NCI-H345 (cell line): ENCODE measurements at places on chromosomes 6 and 20.

- DNase-seq = no peak
Measured at GRCh38 chr20:36957875-36958667, 6.6 kb upstream of the SAMHD1 start.

DNA sequence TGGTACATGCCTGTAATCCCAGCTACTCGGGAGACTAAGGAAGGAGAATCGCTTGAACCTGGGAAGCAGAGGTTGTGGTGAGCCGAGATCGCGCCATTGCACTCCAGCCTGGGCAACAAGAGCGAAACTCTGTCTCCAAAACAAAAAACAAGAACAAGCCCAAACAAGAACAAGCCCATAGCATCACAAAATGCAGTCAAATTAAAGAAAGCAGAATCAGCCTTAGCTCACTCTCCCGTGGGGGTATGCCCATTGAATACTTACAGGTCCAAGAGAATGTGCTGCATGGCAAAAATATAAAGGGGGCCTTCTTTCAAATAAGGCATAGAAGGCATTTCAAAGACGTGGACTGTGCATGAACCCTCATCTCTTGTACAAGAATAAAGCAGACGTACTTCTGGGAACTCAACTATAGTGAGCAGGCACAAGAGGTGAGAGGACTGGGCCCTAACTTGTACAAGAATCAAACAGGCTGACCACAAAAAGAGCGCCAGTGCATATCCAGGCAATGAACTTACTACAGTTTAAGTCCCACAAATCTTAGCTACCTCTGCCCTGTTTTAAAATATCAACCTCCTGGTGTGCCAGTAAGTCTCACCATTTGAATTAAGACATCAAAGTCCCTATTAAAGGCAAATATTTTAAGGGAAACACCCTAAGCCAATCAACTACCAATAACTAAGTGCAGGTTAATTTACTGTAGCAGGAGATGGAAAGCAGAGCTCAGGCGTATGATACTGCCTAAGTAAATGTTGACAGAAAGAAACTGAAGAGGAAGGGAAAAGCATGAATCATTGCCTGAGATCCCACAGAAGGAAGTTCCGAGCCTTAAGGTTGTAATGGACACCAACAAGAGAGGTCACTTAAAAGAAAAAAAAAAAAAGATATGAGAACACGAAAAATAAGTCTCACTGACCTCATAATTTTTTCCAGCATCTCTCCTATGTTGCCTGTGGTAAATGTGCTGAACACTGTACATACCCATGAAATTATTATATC is 37.4 kb downstream of the TOMM6 start:
- no peak for DNase-seq

DNA sequence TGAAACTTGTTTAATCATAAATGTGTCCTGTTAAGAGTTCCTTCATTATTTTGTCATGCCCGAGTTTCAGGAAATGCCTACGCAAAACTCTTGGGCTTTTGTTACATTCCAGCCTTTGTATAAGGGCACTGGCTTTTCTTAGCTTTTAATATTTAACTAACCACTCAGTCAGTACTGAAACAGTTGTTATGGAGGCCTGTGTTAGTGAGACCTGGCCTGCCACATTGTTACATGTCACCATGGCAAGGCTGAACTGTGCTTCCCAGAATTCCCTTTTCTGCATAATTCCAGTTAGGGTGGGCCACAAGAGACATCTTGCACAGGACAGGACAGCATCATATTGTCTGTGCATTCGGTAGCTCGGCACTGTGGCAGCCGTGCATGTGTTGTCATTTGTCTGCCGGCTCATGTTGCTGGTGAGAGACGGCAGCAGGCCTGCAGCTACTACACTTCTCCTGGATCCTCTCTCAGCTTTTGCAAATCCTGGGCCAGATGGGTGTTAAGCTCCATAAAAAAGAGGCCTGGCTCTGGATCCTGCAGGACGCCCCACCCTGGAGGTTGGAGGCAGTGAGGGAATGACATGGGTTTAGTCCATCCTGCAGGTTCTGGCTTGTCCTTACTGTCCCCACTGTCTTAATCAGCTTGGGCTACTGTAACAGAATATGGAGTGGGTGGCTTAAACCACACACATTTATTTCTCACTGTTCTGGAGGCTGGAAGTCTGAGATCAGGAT is 128.8 kb upstream of the DTNBP1 start:
- DNase-seq = no peak

GRCh38 chr6:61909486-61909885 is 376.5 kb downstream of the KHDRBS2 start:
- DNase-seq = no peak

- peak; percentile 19 for DNase-seq
Measured at GRCh38 chr6:31479933-31480535, 17.9 kb upstream of the MICB start.

- DNase-seq = no peak
Measured at GRCh38 chr6:163793011-163793983, 378.8 kb downstream of the QKI start.

DNA sequence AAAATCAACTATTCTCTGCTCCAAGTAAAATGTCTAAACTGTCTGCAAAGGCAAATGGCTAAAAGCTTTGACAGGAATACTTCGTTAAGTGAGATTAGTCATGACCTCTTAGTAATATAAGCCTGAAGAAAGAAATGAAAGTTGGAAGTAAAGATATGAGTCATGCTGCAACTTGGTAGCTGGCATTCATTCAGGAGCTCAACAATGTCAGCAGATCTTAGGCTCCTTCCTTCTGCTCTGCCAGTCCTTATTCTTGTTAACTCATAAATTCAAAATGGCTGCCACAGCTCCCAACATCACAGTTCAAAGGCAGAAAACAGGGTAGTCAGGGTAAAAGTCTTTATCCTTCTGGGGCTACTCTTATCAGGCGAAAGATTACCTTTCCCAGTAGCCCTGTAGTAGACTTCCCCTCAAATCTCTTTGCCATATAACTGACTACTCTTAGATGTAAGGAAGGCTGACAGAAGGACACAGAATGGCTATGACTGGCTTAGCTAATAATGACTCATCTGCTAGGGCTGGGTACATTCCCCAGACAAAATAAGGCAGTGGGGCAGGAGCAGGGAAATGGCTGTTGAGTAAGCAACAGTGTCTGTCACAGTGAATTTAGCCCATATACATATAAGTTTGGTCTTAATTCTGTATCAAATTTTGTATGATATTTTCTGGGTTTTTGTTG is 24.4 kb upstream of the C6orf62 start:
- no peak for DNase-seq

DNA sequence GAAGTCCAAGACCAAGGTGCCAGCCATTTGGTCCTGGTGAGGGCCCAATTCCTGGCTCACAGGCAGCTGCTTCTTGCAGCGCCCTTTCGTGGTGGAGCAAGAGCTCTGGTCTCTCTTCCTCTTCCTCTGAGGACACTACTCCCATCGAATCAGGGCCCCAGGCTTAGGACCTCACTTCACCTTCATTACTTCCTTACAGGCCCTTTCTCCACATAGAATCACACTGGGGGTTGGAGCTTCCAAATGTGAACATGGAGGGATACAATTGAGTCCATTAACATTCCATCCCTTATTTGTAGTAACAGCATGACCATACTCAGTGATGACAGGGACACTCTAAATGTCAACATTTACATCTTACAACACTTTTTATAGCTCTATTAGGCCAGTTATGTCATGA is 2.3 kb downstream of the RAMACL start:
- DNase-seq = no peak

- DNase-seq = no peak
Measured at GRCh38 chr6:168227840-168228239, 91.7 kb downstream of the DACT2 start.

DNA sequence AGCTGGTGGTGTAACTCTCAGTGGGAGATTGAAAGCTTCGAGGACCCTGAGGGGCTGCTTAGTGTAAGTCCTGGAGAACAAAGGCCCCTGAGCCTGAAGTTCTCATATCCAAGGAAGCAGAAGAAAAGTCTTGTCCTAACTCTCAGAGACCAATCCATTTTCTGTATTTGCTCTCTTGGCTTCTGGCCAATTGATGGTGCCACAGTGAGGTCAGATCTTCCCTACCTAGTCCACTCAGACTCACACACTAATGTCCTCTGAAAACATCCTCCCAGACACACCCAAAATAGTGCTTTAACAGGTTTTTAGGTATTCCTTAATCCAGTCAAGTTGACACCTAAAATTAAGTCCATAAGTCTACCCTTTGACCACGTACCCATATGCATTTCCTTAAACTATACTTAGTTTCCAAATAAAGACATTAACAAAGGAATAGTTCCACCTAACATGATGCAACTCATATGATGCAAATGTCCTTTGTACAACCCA is 29.4 kb downstream of the ZNF292 start:
- peak; percentile 1 for DNase-seq

- no peak for DNase-seq
Measured at GRCh38 chr20:3039426-3039825, 4.0 kb upstream of the GNRH2 start.

DNA sequence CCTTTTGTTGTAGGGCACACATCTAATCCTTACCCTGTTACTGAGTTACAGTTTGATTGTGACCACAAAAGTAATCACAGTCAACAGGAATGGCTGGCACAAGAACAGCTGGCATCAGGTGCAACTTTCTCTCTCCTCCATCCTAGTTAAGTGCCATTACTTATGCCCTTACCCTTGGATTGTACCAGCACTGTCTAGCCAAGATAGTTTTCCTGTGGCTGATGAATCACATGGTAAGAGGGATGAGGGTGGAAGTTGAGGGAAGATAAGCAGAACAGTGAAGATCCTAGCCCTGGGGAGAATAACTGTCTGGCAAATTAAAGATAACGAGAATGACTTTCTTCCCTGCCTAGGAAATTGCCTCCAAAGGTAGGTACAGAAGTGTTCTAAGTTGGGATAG is 42.0 kb downstream of the RNF217 start:
- DNase-seq = no peak

DNA sequence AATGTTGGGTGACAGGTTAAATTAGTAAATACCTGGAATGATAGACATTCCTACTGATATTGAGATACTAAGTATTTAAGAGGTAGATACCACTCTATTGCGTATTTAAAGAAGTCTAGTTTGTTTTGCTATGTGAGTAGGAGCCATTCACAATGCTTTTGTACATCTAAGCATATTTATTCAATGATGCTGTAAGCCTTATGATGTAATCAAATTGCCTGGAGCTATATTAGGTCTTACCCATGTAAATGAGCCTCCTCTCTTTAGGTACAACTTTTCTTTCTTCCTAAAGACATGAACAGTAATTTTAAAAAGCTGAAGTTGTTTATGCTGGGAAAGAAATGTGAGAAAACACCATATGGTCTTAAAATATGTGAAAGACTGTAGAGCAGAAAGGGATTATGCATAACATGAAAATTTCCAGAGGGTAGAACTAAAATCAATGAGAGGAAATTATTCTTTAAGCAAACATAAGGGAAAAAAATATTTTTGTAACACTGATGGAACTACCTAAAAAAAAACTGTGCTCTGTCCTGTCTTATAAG is 526.7 kb downstream of the EPHA7 start:
- no peak for DNase-seq

DNA sequence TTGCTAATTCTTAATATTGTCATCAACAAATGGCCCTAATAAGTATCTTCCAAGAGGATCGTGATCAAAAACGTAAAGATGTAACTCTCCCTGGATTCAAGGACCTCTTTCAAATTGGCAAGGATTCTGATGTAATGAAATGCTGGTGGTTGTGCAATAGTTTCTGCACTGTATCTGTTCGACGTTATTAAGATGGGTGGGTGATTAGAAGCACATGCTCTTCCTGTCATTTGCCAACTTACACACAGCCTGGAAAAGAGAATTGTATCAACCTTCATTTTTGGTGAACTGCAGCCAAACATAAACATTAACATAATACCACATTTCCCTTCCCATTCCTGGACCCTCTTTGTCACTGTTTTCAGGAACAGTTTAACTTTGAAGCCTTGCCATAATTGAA is 9.8 kb downstream of the FOXQ1 start:
- DNase-seq = no peak

DNA sequence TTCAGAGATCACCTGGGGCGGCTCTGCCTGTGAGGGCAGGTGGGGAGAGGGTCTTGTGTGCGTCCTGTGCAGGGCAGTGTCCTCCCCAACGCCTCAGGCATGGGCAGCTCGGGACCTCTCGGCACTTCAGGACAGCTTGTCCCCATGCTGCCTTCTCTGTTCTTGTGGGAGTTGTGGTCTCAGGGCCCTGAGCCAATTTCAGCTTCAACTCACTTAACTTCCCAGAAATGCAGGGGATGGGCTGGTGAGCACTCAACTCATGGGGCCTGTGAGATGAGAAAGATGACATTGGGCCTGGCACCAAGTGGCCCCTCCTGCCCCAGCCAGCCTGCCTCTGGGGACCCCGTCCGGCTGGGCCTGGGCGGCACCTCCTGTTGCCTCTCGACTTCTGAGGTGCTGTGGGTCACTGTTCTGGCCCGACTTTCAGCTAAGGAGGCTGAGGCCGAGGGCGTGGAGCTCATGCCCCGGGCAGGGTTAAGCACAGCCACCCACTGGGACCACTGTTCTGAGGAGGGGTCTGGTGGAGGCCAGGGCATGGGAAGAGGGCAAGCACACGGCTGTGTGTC is 6.7 kb downstream of the RGS19 start:
- no peak for DNase-seq

- no peak for DNase-seq
Measured at GRCh38 chr6:40693768-40694167, 106.6 kb upstream of the LRFN2 start.

DNA sequence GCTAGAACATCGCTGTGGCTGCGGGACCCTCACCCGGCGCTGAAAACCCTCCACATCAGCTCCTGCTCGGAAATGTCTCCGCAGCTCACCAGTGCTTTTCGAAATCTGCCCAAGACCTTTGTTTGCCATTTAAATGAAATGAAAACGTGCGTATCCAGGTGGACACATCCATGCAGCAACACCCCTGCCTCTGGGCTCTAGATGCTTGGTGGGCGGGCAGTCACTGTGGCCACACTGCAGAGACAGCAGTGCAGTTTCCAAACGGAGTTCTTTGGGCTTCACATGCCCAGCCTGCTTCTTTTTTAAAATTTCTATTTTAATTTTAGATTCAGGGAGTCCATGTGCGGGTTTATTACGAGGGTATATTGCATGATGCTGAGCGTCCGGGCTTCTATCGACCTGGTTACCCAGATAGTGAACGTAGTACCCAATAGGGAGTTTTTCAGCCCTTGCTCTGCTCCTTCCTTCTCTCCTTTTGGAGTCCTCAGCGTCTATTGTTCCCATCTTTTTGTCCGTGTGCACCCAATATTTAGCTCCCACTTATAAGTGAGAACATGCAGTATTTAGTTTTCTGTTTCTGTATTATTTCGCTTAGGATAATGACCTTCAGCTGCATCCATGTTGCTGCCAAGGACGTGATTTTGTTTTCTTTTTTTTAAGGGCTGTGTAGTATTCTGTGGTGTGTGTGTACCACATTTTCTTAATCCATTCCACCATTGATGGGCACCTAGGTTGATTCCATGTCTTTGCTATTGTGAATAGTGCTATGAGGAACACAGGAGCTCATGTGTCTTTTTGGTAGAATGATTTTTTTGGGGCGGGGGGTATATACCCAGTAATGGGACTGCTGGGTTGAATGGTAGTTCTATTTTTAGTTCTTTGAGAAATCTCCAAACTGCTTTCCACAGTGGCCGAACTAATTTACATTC is 4.8 kb upstream of the TUBB2B start:
- DNase-seq = peak; percentile 17

DNA sequence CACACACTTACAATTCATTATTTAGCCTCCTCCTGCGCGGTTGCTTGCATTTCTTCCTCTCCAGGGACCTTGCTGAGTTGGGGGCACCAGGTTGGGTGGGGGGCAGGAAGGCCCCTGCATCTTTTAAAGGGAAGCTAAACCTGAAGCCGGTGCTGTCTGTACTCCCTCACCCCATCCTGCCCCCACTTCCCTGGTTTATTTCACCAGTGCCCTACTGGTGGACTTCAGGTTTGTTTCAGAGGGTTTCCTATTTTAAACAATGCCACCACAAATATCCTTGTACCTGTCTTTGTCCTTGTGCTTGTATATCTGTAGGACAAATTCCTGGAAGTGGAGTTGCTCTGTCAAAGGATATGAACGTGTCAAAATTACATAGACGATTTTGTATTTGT is 21.0 kb downstream of the PTK7 start:
- DNase-seq = no peak
